HuH-7.5 (cell line): ENCODE measurements at places on chromosomes 6 and 20.

- no peak for DNase-seq
Measured at GRCh38 chr6:4848382-4849068, 72.3 kb downstream of the CDYL start.

- no peak for DNase-seq
Measured at GRCh38 chr6:82397962-82398692, 34.5 kb downstream of the TPBG start.

DNA sequence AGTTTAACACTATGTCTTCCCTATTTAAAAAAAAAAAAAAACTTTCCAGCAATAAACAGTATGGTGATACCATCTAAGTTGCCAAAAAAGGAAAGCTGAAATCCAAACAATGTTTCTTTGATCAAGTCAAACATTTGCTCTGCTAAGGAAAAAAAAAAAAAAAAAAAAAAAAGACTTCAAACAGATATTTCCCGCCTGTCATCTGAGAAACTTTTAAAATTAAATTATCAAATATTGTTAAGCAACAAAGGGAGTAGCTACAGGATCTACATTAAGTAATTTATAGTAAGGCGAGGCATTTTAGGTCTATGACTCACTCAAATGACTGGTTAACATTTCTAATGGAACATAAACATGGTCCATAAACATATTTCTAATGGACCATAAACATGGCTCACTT is 121.2 kb downstream of the DST start:
- DNase-seq: no peak

DNA sequence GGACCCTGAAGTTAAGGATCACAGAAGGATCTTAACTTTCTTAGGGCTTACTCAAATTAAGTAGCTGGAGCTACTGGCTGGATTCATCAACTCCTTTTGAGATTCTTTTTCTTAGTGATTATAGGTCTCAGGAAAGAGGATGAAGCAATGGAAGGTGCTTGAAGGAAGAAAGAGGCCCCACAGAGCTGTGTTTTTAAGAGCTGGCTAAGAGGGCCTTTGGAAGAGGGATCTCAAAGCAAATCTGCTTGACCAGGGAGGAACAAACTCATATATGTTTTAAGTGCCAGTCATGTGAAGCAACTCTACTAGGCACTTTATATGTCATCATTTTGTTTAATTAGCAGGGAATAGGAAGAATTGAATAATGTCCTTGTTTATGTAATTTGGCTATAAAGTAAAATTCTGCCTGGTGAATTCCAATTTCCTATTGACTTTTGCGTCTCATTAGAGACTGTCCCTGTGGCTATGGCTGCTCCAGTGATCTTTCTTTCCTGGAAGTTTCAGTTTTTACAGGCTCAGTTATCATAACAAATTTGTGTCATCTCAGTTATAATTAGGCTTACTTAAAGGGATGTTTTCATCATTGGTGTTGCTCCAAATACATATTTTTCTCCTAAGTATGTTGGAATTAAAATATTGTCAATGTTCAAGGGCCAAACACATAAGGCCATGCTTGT is 222.8 kb upstream of the CITED2 start:
- no peak for DNase-seq

- DNase-seq: no peak
Measured at GRCh38 chr6:82240186-82240585, 7.4 kb downstream of the IBTK start.
